ENCODE measurements at places on chromosomes 3 and 15.

- peak; percentile 77 for DNase-seq
Measured at GRCh38 chr3:112086076-112086854, at the start of gene C3orf52. C3orf52 (plus strand) TSS chr3:112086389; CDS start chr3:112086408, 19 bp downstream.

GRCh38 chr3:37594873-37595783 lies 266.6 kb upstream of the CTDSPL start:
- DNase-seq: no peak

- DNase-seq: no peak
Measured at GRCh38 chr3:66738625-66739365, 238.0 kb upstream of the LRIG1 start.

DNA sequence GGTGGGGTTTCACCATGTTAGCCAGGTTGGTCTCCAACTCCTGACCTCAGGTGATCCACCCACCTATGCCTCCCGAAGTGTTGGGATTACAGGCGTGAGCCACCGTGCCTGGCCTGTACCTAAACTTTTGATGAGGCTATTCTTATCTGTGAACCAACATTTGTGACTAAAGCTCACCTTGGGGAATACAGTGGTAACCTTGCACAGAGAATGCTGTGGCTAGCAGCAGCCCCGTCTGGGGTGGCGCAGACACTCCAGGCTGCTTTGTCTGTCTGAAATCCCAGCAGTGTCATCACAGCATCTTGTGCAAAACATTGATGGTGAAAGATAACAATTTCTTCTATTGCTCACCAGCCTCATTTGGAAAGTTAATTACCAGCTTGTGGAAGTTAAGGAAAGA lies 58.9 kb downstream of the CMTM8 start:
- DNase-seq: no peak

DNA sequence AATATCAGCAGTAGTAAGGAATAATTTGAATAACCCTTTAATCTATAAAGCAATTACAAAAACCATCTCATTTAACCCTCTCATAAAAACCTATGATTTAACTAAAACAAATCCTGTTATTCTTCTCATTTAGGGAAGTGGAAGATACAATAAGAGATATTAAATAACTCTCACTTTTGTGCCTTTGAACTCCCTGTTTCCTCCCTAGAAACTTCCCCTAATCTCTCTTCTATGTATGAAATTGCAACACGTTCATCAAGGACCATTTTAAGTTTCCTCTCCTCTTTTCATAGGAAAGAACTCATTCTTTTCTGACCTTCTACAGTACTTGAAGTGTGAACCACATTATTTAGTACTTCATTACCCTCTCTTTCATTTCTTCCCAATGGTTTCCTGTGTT lies 18.8 kb upstream of the FAM81A start:
- DNase-seq: no peak

DNA sequence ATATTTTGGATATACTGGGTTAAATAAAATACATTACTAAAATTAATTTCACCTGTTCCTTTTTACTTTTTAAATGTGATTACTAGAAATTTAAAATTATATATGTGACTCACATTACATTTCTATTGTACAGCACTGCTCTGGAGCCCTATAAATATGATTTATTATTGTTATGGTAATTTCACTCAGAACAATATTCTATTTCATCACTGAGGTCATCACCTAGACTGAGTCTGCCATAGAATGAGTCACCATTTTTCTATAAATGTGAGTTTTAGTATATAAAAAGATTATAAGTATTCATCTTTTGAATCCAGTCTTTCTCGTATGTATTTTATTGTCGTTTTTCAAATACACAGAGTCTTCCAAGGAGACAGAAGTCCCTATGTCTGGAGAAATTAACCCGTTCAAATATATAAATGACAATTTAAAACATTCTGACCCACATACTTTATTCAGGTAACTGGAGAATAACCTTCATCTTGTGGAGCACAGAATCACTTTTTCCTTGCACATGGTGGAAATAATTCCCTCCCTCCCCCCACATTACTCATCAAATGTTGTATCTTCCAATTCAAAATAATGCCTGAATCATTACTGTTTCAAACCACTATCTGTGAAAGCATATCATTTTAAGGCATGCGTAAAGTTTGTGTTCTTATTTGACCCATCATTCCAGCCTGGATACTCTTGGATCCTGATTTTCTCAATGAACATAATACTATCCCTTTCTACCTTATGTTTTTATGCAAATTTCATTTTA lies 30.0 kb downstream of the CHST14 start:
- DNase-seq: peak; percentile 20

GRCh38 chr3:69409011-69409410 lies 23.1 kb upstream of the FRMD4B start:
- DNase-seq: no peak

- no peak for DNase-seq
Measured at GRCh38 chr3:278300-279064, 81.9 kb downstream of the CHL1 start.

DNA sequence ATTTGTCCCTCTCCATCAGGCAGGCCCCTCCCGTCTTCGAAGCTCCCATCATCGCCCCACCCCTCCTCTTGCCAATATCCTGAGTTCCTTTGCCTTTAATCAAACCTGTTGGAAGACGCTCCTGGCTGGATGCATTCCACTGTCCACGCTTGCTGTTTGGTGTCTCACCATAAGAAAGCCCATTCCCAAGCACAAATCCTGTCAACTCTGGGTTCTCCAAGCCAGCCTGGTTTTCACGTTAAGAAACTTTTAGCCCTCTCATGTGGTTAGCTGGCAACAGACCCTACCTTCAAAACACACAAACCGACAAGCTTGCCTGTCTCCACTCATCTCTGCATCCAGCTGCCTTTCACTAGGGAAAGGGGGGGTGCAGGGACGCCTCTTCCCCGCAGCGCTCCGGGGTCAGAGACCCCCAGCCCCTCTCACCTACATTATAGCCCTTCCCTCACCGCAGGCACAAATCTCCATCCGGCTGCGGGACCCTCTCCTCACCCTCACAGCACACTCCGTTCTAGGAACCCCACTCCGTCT lies 1.1 kb downstream of the GORASP1 start:
- peak; percentile 36 for DNase-seq

DNA sequence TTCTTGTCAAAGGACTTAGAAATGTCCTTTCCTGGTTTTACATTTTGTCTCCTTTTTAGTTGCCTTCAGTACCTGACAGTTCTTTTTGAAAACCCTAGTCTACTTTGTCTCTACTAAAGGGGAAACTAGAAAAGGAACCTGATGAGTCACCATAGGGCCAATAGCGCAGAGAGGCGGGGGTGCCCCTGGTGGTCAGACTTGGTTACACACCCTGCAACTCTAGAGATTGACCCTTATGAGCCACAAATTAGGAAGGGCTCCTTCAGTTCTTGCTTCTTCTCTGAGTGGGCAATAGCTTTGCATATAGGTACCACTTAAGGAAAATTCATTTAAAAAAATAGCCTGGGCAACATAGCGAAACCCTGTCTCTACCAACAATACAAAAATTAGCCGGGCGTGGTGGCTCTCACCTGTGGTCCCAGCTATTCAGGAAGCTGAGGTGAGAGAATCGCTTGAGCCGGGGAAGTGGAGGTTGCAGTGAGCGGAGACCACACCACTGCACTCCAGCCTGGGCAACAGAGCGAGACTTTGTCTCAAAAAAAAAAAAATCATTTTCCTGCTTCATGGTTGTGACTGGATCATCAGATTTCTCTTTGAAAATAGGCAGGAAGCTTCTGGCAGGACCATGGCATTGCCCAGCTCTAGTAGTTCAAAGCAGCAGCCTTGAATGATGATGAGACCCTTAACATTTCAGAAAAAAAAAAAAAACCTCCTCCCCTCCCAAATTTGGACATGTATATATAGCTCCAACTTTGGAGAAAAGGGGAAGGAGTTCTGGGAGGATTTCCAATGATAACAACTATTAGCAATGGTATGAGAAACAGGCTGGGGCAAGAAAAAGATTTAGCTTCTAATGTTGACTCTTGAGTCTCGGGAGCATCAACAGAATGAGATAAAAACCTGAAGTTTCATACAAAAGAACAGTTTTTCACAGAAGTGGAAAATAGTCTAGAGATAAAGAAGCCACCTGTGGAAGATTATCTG lies 45.2 kb upstream of the RASA2 start:
- peak; percentile 80 for DNase-seq

DNA sequence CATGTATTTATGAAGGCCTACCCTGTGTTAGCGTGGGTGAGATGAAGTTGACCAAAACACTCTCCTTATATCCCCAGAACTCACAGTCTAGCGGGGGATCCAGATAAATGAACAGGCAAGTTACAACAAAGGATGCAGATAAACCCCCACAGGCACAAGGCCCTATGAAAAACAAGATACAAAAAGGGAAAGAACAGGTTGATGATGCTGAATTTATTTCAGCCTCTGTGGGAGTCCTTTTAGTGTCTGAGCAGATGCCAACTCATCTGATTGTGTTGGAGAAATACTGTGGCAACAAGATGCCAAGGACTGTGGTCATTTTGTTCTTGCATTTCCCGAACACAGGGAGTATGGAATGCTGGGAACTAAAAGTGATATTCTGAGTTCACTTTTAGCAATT lies 300.0 kb downstream of the CHST2 start:
- DNase-seq: no peak

- DNase-seq: no peak
Measured at GRCh38 chr3:148218222-148218621, 479.5 kb upstream of the AGTR1 start.

- no peak for DNase-seq
Measured at GRCh38 chr3:128709038-128709437, 16.9 kb upstream of the RAB7A start.

DNA sequence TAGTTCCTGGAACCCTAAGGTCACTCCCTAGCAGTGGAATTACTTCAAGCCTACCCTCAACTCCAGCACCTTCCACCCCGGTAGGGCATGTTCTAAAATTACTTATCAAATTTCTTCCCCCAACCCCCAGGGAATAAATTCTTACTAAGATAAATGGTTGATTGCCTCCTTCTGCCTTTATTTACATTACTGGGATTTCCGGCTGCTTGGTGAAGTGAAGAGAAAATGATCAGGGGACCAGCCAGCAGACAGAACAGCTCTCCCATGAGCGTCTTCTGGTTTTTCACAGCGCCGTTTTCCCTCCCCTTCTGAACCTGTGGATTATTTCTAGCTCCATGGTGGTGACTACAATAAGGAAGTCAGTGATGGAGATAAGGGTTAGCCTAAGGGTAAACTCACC lies 521.5 kb upstream of the PPP2R3A start:
- DNase-seq: no peak

- no peak for DNase-seq
Measured at GRCh38 chr3:184611607-184612281, 50.2 kb downstream of the EPHB3 start.

DNA sequence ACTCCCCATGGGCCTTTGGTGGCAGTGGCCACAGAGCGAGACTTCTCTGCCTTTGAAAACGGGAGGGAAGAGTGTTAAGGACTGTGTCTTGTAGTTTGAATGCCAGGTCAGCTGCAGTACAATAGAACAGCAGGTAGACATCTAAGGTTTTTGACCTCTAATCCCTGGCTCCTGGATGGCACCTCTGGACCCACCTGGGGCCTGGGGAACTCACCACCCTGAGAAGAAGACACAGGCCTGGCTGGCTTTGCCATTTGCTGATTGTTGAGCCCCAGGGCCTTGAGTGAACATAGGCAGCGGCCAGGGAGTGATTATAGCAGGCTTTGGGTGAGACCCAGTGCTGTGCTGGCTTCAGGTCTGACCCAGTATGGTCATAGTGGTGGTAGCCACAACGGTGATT lies 66.4 kb downstream of the ZMAT3 start:
- DNase-seq: no peak

DNA sequence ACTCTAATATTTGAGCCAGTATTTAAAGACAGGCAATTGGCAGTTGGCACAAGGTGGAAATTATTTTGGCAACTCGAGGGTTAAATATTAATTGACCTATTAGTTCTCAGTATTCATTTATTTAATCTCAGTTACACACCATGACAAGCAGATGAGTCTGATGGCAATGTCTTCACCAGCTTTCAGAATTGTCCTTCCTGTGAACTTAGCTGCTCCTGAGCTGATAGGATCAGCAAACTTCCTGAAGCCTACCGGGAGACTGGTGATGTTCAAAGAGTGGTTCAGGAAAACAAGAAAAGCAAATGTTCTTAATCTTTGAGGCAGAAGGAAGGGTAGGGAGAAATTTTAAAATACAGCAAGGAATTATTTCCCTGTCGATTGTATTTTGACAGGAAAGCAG lies 522.2 kb downstream of the SOX2 start:
- DNase-seq: no peak

GRCh38 chr3:28726840-28727239 lies 378.2 kb upstream of the AZI2 start:
- peak; percentile 69 for DNase-seq

DNA sequence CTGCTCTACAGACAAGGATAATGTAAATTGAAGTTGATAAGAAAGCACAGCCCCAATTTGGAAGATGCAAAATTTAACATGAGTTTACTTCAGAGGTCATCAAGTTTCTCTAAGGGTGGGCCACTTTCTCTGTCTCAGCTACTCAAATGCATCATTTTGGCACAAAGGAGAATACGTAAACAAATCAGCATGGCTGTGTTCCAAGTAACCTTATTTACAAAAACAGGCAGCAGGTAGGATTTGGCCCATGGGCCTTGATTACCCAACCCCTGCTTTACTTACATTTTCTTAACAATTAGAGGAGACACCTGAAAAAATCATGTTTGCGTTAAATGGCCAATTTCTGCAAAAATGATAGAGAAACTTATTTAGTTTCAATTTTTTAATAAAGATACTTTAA lies 181.7 kb downstream of the GBE1 start:
- no peak for DNase-seq

DNA sequence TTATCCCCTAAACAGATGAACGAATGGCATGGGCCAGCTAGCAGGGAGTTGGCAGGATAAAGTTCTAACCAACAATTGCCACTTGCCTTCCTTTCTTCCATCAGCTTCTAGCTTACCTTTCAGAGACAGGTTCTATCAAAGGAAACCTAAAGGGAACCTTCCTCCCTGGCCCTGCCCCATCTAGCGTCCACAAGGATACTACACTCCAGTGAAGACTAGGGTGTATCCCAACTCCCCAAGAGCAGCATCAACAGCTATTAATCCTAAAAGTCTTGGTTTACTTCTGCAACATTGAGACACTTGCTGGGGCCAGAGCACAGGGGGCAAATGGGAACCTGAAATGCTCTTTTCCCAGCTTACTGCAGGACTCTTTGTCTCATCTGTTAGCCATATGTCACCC lies 37.0 kb upstream of the TMC3 start:
- DNase-seq: no peak

Measured in dermis blood vessel endothelial cell (primary cell).